ENCODE measurements at places on chromosomes 16 and 17.

DNA sequence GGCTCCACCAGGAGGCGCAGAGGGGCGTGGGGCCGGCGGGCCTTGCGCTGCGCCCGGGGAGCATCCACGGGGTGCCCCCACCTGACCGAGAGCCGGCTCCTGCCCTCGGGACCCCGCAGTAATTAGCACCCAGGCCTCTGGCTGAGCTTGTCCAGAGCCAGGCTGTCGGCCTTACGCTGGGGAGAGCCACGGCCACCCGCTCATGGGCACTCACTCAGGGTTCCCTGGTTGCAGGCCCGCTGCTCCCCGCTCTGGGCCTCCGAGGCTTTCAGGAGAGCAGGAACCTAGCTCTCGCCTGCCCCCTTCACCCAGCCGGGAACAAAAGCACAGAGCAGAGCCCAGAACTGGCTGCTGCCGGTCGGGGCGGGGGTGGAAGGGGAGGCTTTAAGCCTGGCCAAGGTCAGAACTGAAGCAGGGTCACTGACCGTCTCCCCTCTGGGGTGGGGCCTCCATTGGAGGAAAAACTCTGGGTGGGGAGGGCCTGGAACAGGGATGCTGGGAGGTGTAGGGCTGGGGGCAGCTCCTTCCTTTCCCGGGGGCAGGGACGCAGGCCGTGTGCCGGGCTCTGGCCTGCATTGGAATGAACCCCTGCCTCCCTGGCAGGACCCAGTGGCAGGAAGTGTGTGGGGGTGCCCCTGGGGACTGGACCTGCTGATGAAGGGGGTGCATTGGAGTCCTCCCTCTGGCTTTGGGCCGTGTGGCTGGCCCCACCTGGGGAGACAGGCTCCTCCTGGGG, 12.3 kb downstream of the GLIS2 start:
- DNase-seq: peak; percentile 69

DNA sequence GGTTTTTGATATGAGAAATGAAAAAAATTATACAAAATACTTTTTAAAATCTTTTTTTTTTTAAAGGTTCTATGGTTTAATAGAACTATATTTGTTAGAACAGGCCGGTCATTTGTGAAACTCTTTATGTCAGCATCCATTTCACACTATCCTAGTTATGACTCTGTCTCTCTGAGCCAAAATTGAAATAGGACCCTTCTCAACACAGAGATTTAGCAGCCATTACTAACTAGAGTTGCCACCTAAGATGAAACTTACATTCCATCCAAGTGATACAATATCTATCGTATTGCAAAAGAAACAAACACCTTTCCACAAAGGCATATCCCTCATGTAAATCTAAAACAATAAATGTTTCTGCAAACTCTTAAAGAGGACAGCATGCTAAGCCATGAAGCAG, 249.8 kb downstream of the CDH11 start:
- no peak for DNase-seq

DNA sequence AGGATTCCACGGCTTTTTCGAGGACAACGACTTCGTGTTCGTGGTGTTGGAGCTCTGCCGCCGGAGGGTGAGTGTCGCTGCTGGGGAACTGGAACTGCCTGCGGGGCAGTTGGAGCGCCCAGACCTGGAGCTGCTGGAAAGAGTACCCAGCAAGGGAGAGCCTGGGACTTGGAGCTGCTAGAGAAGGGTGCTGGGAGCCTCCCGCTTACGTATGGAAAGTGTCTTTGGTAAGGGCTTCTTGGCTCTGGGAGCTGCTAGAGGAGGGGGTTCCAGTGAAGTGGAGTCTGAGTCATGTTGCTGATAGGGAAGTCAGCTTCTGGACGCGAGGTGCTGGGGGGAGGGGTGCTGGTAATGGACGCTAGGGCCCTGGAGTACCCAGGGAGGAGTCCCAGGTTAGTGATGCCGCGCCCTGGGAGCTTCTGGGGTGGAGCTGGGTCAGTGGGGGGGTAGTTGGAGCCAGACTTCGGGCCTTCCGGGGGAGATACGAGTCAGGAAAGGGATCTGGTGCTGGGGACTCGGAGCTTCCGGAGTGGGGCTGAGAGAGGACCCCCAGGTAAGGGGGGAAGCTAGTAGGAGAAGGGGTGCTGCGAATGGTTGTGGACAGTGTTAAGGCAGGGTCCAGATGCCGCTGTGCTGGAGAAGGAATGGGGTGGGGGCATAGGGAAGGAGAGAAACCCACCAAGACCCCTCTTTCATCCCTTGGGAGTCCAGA, 741 bp downstream of the PLK1 start:
- DNase-seq: peak; percentile 47

- DNase-seq: no peak
These were observed 12.2 kb downstream of the GNGT2 start for GRCh38 chr17:49198211-49198610.

Measured in activated CD4-positive, alpha-beta T cell treated with anti-CD3 and anti-CD28 coated beads, Interleukin-2, amount 50 U/mL, for 48 hours (primary cell).